ENCODE measurements at places on chromosomes 2 and 18.

DNA sequence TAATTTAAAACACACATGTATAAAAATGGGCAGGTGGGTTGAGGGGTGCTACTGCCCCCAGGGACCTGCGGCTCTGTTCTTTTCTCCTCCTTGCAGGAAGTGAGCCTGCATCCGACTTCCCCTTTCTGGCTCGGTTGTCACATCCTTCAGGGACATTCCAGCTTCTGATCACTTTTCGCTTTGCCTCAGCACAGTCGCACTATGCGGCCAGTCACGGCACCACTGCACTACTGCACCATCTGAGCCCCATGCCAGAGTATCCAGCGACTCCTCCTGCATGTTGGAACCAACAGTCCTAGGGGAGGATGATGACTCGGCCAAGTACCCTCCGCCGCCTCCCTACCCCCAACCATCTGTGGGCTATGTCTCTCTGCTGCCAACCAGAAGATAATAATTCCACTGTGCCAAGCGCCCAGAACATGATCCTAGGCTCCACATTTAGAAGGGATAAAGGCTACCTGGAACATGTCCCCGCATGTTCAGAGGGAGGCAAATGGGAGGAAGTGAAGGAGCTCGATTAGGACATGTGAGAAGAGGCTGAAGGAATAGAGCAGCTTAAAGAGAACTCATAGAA is 17.6 kb downstream of the CDC42EP3 start:
- DNase-seq = peak; percentile 19

DNA sequence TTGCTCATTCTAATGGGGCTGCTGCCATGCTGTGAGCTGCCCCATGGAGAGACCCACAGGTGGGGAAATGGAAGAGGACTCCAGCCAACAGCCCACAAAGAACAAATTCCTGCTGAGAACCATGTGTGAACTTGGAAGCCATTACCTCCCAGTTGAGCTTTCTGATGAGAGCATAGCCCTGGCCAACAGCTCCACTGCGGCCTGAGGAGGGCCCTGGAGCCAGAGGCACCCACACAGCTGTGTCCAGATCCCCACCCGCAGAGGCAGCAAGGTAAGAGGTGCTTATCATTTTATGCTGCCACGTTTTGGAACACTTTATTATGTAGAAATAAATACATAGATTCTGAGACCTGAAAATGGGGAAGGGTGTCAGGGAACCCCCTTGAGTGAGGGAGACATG is 44.2 kb upstream of the OTOS start:
- no peak for DNase-seq

- no peak for DNase-seq
Measured at GRCh38 chr18:59686260-59686659, 11.0 kb downstream of the CCBE1 start.

GRCh38 chr2:49490710-49491109 is 336.4 kb upstream of the FSHR start:
- peak; percentile 52 for DNase-seq

- no peak for DNase-seq
Measured at GRCh38 chr2:10452956-10453904, 5.1 kb upstream of the ODC1 start.

DNA sequence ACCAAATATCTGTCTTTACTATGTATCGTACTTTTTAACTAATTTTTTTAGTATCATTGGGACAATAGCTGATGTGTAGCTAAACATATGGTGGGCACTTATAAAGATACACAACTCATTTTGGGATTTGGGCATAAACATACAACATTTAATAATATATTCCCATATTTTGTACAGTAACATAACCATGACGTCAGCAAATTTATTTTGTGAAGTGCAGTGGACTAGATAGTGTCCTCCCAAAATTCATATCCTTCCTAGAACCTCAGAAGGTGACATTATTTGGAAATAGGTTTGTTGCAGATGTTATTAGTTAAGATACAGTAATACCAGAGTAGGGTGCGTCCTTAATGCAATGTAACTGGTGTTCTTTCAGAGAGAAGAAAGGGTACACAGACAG is 356.7 kb downstream of the CDH7 start:
- DNase-seq = no peak

GRCh38 chr2:167965907-167966761 is 281.3 kb downstream of the STK39 start:
- no peak for DNase-seq

DNA sequence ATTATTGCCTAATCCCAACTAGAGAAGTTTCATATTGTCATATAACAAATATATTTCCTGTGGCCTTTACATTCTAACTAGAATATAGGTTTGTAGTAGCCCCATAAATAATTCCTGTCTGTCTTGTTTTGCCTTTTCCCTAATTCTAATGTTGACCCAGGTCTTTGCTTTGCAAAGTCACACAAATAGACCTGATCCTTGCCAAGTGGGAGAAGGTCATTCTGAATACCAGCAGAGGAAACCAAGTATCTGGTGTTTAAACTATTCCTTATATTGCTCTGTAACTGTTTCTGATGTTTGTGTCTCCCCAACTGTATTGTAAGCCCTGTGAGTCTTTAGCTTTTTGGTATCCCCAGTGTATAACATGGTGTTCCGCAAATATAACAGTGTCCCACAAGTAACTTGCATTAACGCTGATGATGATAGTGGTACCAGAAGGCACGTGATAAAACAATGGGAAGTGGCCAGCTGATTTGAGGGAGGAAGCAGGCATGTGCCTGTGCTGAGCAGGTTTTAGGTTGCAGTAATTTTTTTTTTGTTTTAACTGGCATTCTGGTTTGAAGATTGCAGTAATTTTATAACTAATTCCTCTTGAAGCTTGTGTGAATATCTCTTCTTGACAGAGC is 11.1 kb downstream of the HADHB start:
- DNase-seq = no peak

DNA sequence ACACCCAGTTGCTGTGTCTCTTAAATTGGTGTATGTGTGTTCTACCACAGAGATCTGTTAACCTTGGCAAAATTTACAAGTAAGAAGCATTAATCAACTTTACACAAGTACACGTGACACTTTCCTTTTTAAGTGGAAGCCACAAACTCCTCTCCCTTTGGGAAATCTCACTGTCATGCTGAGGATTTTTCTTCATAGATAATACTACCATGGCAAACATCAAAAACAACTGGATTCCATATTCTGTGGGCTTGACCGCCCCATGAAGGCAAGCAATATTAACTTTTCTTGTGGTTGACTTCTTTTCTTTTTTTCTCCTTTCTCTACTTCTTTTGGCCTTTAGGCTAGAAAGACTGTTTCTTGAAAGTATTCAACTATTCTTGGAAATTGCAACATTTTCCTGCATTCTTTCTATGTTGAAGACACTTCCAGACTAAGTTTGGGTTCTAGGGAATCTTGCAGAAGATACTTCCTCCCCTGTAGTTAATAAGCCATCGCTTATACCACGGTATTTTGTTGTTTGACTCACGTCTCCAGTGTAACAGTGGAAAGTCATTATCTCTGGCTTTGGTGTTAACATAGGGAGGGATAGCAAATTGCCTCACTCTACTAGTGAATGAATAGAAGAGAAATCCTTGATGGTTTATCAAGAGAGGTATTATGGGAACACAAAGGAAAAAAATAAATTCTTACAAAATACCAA is 79.5 kb downstream of the SLC8A1 start:
- DNase-seq = no peak

GRCh38 chr2:134900151-134900550 is 18.5 kb upstream of the CCNT2 start:
- DNase-seq = no peak

GRCh38 chr2:202054679-202055078 is 18.4 kb upstream of the KIAA2012 start:
- DNase-seq = no peak

DNA sequence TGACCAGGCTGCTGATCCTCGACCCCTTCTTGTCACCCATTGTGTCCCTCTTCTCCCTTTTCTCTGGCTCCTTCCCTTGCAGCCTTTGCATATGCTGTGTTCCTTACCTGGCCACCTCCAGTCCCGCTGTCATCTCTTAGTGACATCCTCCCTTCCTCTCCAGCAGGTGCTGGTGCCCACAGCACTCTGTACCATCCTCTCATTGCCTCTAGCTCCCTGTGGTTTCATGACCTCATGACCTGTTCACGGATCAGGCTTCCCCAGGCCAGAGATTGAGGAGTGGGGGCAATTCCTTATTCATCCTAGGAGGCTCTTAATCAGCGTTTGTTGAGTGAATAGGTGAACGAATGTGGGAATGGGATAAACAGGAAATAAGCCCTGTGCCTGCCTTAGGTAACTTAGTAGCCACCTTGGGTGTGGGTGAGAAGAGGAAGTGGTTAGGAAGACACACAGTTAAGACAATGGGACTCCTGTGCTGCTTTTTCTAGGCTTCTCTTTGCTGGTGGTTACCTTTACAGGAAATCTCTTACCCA is 35.5 kb downstream of the ITGA6 start:
- no peak for DNase-seq

DNA sequence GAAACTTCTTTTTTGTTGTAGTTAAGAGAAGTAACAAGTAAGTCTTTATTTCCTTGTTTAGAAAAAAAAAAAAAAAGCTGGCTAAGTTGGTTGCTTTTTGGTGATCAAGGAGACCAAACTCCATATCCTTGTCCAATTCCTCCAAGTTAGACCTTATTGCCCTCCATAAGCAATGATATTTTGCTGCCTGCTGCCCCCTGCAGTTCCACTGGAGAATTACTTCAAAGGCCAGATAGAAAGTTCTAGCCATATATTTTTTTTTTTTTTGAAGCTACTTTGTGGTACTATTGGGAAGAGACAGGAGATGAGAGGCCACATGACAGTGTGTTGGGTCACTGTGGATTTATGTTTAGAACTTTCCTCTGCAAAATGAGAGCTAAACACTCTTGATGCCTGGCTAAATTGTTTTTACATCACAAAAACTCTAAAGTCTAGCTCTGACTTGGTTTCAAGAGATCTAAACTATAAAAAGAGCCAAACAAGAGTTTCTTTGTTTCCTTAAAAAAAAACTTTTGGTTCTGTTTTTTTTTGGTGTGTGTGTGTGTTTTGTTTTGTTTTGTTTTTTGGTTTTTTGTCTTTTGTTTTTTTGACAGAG is 80.7 kb upstream of the RASGRP3 start:
- no peak for DNase-seq

DNA sequence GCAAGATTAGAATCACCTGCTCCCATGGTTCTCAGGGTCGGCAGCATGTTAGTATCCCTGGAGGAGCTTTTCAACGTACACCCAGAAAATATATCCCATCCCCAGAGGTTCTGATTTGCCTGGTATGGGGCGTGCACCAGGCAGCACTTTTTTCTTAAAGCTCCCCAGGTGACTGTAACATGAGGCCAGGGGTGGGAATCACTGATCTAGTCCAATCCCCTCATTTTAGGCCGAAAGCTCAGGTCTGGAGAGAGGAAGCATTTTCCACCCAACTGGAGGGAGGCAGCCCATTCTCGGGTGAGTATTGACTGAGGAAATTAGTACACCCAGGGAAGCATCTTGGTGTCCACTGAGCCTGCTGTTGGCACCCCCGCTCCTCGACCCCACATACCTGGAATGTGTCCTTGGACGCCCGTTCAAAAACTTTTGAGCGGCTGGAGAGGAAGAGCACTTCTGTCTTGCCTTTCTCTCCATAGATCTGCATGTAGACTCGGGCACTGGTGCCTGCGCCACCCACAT is 94.3 kb downstream of the LOXHD1 start:
- DNase-seq = no peak

DNA sequence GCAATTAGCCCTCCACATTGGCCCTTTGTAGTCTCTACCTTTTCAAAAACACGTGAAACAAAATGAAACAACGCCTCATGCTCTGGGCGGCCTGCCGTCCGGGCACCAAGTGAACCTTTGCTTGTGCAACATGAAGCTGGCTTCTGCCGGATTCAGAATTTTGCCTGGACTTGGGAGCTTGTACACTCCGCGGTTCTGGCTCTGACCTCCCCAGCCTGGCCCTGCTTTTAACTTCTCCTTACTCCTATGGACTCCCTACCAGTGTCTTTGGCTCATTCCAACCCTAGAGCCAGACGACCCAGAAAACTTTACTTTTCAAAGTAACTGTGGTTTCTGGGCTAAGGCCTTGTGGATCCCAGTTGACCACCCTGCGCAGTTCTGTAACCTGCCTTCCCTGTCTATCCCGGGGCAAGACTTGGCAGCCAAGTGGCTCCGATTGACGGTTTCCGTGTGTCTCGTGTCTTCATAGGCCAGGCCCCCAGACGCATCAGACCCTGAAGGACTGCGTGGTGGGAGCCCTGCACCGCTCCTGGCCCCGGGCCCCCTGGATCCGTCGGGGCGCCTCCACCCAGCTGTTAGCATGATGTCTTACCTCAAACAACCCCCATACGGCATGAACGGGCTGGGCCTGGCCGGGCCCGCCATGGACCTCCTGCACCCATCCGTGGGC is 1.9 kb downstream of the OTX1 start:
- DNase-seq = no peak

DNA sequence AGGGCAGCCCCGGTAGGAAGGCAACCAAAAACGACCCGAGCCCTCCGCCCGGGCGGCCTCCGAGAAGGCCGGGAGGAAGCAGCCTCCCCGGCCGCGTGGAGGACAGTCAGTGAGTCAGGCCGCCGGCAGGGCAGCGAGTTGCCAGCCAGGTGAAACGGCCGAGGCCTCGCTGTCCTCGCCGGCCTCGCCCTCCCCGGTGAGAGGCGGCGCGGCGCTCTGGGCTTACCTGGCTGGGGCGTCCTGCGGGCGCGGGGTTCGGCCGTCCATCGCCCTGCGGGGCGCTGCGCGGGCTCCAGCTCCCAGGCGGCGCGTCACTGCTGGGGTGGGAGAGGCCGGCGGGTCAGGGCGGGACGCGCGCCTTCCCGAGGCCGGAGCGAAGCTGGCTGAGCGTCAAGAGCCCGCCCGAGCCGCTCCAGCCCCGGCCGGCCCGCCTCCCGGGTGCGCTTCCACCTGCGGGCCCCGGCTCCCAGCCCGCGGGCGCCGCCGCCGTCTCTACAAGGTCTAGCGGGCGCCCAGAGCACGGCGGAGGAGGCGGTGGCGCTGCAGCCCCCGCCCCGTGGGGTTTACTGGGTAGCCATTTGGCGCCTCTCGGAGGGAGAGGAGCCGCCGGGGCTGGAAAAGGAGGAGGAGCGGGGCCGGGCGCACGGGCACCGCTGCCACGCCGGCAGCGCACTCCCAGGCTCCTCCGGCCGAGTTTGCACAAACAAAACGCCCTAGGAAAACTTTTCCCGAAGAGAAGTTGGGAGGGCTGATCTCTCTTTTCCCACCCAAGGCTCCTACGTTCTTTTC is 499 bp downstream of the COBLL1 start:
- DNase-seq = peak; percentile 72

DNA sequence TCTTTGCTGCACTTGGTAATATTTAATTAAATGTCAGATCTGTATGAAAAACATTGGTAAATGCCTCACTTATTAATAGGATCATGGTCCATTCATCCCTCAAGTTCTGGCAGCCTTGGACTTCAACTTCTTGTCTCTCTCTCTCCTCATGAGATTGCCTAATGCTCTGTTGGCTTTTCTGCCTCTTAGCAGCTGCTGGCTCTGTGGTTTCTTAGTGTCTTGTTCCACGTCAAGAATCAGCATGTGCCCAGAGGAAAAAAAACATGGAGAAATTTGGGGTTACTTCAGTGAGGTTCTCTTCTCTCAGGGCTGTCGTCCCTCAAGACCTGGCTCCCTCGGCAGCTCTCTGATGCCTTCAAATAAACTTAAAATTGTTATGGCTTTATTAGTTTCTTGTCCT is 75.4 kb downstream of the TAF4B start:
- peak; percentile 32 for DNase-seq
